ENCODE measurements at places on chromosomes 1 and 21.

DNA sequence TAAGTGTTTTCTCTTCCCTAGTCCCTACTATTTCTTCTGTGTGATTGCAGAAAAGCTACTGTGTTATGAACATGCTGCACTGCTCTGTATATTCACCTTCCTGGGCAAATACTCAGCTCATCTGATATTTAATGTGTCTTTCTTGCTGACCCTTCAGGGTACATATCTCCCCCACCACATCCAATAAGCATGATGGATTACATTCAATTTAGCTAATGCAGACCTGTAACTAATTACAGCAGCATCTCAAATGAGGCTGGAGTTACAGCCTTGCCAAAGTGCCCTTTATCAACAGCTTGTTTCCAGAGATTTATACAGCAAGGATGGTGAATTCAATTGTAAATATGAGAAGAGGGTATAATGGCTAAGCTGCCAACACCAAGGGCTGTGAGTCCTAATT is 144.0 kb downstream of the KCNH1 start:
- DNase-seq: no peak

DNA sequence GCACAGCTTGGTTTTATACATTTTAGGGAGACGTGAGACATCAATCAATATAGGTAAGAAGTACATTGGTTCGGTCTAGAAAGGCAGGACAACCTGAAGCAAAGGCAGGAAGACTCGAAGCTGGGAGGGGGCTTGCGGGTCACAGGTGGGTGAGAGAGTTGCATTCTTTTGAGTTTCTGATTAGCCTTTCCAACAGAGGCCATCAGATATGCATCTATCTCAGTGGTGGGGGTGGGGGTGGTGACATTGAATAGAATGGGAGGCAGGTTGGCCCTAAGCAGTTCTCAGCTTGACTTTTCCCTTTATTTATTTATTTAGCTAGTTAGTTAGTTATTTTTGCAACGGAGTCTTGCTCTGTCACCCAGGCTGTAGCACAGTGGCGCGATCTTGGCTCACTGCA is 85.6 kb downstream of the WDR4 start:
- DNase-seq: no peak

DNA sequence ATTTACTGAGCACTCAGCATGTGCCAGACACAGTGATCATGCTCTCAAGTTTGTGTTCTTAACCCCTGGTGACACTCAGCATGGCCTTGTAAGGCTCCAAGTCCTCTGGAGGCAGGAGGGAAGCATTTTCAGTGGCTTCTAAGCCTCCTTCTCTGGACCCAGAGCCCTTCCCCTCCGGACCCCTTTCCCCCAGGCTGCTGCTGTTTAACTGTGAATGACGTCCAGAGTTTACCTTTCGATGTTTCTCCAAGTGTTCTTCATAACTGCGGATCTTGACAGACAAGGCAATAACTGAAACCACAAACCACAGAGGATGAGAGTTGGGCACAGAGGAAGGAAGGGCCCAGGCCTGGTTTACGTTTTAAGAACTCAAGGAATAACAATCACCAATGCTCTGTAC is 6.5 kb downstream of the MRPS15 start:
- DNase-seq: peak; percentile 78

DNA sequence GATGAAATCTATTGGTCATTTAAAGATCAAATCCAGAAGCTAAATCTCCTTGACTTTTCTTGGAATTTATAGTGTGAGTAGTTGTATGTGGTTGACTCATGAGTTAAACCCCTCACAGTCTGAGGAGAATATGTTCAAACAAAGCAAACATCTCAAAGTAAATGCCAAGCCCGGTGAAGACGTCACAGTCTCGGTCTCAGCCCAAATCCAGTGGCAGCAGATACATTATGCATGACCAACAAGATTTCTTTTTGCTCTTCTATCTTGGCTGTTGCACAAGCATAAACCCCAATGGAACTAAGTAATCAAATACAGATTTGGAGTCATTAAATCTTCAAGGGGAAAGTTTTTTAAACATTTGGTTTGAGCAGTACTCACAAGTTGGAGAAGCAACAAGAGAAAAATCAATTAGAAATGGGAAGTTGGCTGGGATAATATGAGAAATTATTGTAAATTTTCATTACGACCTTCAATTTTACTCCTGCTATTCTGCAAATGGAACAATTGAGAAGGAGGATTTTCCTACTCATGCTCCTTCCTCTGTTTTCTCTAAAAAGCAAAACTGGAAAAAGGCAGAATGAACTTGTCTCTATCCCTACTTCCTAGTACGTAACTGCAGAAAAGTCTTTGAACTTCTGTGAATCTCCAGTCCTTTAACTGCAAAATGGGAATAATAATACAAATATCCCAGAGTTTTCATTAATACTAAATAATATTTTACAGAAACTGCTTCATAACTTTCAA is 575.8 kb downstream of the NUF2 start:
- DNase-seq: no peak

DNA sequence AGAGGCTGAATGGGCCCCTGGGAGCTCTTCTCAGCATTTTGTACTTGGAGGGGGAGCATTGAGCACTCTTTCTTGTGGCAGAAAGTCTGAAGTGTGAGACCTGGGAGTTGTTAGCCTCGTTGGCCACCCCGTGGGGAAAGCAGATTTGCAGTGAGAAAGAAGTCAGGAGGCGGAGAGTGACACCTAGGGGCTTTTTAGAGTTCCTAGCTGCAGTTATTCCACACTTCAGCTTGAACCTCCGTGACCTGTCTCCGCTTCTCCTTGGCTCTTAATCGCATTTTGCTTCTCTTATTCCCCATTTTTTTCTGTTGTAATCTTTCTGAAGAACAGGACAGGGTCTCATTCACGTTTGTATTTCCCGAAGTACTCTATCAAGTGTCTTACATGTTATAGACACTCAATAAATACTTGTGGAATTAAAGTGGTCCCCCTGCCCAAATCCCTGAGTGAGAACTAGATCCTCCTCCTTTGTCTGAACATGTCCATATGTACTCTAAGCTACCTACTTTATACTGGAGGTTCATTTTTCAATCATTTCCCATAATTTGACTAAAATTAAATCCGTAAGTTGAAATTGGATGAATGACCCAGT is 14.5 kb upstream of the C1orf141 start:
- DNase-seq: peak; percentile 78

- no peak for DNase-seq
Observed at GRCh38 chr1:121518726-121519041, 333.9 kb downstream of the SRGAP2C start.

- no peak for DNase-seq
Observed at GRCh38 chr1:229262239-229262638, 8.7 kb upstream of the RAB4A start.

GRCh38 chr1:202589190-202589930 is 120.9 kb downstream of the SYT2 start:
- DNase-seq: no peak

GRCh38 chr1:3017440-3018050 is 3.7 kb upstream of the ACTRT2 start:
- DNase-seq: no peak

DNA sequence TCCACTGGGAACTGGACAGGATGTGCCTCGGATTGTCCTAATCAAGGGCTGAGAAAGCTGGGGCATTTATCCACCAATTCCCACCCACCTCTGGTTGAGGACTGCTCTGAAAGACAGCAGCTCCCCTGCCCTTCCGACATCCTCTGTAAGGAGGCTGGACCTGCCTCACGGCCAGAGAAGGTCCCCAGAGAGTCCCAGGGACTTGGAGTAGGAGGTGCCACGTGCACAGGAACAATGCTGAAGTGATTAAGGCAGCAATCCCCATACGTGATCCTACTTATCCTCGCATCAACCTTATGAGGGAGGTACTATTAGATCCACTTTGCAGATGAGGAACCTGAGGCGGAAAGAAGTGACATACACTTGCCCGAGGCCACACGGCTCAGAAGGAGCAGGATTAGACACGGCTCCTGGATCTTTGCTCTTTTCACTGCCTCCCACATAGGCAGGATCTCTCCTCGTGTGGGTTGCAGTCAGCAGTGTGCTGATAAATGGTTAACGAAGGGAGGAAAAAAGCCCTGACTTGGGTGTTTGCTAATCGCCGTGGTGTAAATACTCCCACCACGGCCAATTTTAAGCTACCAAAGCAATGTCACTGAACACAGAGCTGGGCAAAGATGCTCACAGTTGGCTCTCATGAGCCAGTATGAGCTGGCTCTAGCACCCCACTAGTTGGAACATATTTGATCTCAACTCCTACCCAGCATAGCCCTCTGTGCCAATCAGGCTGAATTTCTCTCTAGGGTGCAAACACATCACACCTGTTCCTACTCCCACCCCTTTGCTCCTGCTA is 18.6 kb upstream of the LDLRAP1 start:
- DNase-seq: no peak

GRCh38 chr1:160540859-160541233 is 17.8 kb upstream of the SLAMF6 start:
- DNase-seq: no peak

Measured in AML-193 (cell line).